ENCODE measurements at places on chromosomes 11 and 22. TPM values are rescaled to one million over a fixed set of nuclear protein-coding genes. Genes with fewer than 3 reads are reported as not detected.

DNA sequence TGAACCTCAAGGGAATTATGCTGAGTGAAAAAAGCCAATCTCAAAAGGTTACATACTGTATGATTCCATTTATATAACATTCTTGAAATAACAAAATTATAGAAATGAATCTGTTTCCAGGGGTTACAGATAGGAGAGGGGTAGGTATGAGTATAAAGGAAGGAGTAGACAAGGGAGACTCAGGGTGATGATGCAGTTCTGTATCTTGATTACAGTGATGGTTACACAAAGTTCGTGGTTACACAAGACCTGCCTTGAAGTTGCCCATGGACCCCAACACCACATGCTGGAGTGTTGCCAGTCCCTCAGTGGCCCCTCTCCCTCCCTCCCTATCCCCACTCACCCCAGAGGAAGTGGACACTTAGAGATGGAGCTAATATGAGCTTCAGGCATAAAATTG is 20.3 kb downstream of the STK33 start:
- DNase-seq = no peak

- DNase-seq = no peak
Measured at GRCh38 chr22:48580481-48580970, 1247.1 kb downstream of the BRD1 start.

Gene YPEL1
- polyA plus RNA-seq = 12.3 TPM

Gene INS
- polyA plus RNA-seq = not detected

Gene TRIM48
- polyA plus RNA-seq = not detected

Gene CLNS1A
- 227 TPM for polyA plus RNA-seq

DNA sequence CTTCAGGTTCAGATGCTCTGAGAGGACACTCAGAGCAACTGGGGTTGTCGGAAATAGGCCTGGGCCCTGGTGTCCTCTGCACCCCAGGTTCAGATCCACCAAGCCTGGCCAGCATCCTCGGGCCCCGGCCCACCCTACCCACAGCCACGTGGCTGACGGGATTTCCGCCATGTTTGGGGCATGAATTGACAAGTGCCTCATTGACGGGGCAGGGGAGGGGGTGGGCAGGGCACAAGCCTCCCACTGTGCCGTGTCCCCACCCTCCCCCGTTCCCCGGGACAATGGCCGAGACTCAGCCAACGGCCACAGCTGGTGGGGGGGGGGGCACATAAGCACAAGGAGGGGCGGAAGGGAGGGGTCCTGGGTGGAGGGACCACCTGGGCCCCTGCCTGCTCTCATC is 8.5 kb downstream of the MYRF start:
- no peak for DNase-seq

DNA sequence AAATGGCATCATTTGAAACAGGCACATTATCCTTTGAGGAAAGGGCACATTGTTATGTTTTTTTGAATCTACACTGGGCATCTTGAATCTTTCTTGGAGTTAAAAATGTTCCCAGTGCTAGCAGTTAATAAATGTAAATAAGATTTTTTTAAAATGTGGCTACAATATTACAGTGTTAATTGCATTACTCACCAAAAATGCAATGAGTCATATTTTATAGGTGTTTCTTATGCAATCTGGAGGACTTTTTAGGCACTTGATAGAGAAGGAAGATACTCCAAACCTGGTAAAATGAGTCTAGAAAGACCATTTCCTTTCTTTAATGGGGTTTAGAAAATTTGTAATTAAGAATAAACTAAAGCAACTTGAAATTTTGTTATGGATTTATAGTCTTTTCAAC is 238.0 kb downstream of the METTL15 start:
- no peak for DNase-seq

Gene KRTAP5-8
- polyA plus RNA-seq = 0.58 TPM

DNA sequence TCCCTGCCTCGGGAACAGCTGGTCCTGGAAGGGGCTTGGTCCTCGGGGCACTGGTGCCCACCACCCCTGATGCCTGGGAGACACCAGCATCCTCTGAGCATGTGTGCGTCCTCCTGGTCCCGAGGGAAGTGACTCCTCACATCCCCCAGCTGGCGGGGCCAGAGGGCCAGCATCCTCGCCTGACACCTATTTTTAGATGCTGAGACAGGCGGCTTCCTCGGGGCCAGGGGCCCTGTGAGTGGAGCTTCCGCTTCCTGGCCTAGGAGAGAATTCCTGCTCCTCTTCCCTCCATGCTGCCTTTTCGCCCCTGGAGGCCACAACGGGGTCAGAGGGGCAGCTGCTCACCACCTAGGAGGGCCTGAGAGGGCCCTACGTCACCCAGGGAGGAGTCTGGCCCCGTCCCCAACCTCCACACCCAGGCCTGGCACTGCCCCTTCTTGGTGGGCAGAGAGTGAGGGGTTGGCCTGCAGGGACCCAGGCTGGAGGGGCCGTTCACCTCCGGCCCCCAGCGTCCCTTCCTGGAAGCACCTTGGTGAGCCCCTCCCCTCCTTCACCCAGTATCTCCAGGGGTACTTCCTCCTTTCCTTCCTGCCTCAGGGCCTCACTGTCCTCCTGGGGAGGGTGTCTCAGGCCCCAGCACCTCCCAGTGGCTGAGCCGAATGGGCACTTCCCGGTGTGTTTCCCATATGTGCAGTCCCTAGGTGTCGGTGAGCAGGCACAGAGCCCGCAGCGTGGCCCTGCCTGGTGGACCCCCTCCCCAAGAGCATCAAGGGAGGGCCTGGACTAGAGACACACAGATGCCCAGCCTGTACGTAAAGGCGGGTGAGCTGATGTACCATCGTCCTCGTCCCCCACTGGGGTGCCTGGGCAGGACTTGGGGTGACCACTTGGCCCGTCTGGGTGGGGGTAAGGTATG is 6.1 kb downstream of the CD81 start:
- no peak for DNase-seq

Gene CCDC188
- 0.47 TPM for polyA plus RNA-seq

Gene EMID1
- 62.3 TPM for polyA plus RNA-seq

DNA sequence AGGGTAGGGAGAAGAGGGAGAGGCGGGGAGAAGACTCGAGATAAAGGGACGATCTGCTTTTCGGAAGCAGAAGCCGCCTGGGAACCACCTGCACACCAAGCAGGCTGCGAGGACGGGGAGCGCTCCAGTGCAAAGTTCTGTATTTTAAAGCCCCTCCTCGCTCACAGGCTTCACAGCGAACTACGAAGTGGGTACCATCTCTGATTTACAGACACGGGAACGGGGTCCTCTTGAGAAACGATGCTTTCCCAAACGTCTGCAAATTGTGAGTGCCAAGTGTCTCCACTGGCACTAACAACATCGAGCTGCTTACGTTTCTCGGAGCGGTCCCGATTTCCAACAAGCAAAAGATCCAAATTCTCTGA is 700 bp upstream of the STX3 start:
- no peak for DNase-seq

- no peak for DNase-seq
Measured at GRCh38 chr11:86888164-86889000, 66.8 kb downstream of the FZD4 start.

DNA sequence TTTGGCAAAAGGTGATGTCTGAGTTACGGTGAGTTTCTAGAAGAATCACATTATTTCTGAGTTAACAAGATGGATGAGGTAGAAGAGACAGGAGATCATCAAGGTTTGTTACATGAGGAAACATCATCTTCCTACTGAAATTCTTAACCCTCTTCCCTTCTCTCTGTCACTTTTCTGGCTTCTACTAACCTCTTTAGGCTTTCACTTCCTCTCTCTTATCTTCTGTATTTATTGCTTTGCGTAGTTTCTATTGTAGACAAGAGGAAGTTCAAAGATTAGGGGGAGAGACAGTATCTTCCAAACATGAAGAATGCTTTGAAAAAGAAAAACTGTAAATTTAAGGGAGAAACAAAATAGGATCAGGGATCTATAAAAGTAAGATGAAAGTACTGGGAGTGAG is 75.4 kb downstream of the TRPC6 start:
- no peak for DNase-seq

Gene TCP11L1
- polyA plus RNA-seq = 8.8 TPM

DNA sequence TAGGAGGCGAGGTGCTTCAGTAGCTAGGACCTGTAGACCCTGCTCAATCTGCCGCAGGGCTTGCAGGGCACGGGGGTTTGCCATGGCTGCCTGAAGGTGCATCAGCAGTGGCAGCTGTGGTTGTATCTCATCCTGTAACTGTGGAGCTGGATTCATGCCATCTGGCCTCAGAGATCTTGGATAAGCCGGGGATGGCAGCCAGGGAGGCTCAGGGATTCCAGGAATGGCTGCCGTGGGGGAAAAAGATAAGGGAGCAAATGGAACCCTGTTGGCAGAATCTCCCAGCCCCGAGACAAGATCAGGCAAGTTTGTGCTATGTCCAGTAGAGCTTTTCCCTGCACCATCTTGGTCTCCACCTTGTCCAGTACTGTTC is 1.8 kb downstream of the UBQLN3 start:
- DNase-seq = no peak

DNA sequence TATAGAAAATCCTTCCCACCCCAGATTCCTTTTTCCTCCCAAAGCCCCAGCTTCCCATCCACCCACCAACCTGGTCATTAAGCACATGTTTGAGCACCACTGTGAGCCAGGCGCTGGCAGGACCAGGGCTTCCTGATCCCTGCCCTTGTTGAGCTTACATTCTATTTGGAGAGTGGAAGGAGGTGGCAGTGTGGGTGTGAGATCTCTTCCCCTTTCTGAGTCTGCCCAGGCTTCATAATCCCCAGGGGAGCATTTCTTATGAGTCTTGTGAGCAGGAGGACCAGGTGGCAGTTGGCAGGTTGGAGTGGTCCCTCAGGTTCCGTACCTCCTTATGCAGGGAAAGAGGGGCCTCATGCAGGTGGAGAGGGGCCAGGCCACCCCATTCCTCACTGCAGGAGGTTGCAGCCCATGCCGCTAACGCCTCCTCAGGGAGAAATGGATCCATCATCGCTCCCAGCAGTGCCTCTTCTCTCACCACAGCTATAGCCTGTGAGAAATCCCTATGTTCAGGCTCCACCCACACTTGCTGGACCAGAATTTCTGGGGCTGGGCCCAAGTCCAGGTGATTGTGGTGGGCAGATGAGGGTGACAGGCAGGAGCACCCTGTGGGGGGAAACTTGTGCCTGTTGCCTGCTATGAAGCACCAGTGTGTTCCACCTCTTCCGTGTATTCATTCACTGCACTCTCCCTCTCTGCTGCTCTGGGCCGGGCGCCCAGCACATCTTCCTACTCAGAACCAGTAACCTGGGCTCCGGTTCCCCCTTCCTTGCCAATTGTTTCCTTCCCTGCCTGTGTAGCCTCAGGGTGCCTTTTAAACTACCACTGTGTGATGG is 23.5 kb downstream of the UBE2L3 start:
- no peak for DNase-seq
